ENCODE measurements at places on chromosomes 2 and 18.
A peak's percentile ranks its signal among the peaks of the same experiment; 100 is the strongest.

DNA sequence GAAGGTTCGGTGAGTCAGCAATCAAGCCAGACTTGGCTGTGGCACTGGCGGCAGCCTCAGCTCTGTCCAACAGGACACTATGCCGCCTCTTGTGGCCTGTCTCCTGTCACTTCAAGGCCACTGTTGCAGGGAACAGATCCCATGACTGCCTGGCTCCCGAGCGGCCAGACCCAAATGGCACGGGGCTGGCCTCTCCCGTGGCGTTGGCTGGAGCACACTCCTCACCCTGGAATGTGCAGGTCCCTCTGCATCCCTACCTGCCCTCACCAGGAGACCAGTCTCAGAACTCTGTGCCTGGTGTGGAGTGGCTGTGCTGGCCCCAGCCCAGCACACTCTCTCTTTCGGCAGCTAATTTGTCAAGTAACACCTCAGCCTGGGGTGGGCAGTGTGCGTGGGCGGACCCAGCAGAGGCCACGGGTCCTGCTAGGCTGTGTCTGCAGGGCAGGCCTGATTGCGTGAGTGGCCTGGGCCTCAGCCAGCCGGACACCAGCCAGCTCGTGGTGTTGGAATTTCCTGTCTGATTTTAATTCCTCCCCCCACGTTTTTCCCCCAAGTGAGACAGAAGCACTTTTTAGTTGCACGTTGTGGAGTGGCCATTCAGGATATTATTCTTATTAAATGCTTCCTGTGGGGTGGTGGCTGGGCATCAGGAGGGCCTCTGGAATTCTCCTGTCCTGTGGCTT lies 179.3 kb downstream of the GLI2 start:
- no peak for DNase-seq

GRCh38 chr2:157221394-157221988 lies 36.0 kb upstream of the GALNT5 start:
- no peak for DNase-seq

- DNase-seq: peak; percentile 84
Measured at GRCh38 chr2:9813312-9814128, 29.8 kb upstream of the TAF1B start.

DNA sequence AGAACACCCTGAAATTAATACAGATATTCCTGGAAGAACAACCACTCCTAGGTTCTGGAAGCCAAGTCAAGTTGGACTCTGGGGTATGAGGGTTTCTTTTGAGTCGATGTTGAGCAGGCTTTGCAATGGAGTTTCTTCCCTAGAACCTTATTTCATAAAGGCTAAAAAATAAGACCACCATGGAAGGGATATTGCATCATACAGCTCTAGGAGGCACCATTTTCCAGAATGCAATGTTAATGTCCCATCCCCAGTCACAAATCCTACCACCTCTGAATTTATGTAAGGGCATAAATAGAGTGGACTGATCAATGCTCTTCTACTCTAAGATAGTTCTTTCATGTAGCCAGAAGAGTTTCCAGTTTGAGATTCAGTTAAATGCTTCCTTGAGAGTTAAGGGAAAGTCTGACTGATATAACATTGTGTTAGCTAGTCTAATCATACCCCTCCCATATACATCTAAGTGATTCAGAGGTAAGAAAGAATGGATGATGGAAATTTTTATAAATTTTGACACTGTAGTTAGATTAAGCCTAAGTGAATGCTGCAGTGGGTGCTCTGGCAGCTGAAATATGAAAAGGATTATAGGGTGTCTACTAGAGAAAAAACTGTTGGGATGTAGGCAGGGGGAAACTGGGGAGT lies 22.0 kb downstream of the ARHGAP15 start:
- no peak for DNase-seq

DNA sequence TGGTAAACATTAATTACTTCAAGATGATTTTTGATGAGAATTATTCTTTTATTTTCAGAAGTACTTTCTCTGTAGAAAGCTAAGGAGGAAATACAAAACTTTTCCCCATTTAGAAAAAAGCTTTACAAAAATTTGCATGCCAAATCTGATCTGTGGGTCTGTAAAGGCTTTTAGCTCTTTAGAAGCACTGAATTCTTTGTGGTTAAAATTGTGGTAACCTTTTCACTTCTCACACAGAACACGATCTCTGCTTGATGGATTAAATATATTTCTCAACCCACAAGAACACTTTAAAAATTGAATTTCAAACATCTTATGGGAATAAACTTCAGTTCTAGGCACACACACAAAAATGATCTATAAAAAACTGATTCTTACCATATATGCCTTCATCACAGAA lies 63.7 kb downstream of the VIL1 start:
- no peak for DNase-seq

All from activated CD4-positive, alpha-beta T cell treated with anti-CD3 and anti-CD28 coated beads for 36 hours (primary cell).